ENCODE measurements at places on chromosomes 1 and 21. TPM values are rescaled to one million over a fixed set of nuclear protein-coding genes. Genes with fewer than 3 reads are reported as not detected.

Gene OR10Z1
- total RNA-seq = not detected

Gene RIMKLA
- total RNA-seq = 1.3 TPM

Gene CFAP57
- total RNA-seq = 0.56 TPM

Gene VWA5B1
- not detected for total RNA-seq

Gene LRRC39
- total RNA-seq = 0.88 TPM

Gene FGR
- not detected for total RNA-seq

Gene DCST2
- total RNA-seq = 1.4 TPM

Gene MAP10
- 1.5 TPM for total RNA-seq

Gene ARID1A
- 51.7 TPM for total RNA-seq

Gene CYP4A22
- not detected for total RNA-seq

Gene TDRD5
- total RNA-seq = not detected

DNA sequence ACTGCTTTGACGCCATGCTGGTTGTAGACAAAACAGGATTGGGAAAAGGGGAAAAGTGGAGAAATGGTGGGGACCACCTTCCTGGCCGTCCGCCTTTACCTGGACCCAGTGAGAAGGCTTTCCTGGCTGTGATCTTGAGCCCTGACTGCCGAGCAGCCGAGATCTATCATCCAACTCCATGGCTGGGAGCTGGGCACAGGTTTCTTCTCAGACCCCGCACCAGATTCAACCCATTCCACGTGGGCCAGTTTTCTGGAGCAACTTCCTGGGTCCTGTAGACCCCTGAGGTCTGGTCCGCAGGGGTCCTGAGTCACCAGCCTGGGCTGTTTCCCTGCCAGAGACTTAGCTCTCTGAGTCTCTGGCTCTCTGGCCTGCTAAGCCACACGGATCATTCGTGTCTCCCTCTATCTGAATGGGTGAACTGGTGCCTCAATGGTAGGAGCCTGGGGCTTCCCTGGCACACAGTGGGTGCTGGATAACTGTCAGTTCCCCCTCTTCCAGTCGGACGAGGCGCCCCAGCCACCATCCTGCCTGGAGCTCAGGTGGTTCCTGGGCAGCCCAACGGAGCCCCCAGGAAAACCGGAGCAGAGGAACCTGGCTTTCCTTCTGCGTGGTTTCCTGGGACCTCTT is 4.5 kb upstream of the NPHP4 start:
- no peak overlapping the region for H3K4me3 ChIP-seq
- H3K4me1 ChIP-seq = no peaks in the 10 kb centered on the region
- H3K27ac ChIP-seq = no peak overlapping the region
- H3K36me3 ChIP-seq = peaks cover 19% of the 10 kb centered on the region

GRCh38 chr1:42758641-42759040 is 8.2 kb downstream of the P3H1 start:
- H3K4me3 ChIP-seq = no peak overlapping the region
- no peak overlapping the region for H3K27ac ChIP-seq
- H3K27me3 ChIP-seq = no peaks in the 10 kb centered on the region
- H3K4me1 ChIP-seq = no peaks in the 10 kb centered on the region
- no peak for DNase-seq

DNA sequence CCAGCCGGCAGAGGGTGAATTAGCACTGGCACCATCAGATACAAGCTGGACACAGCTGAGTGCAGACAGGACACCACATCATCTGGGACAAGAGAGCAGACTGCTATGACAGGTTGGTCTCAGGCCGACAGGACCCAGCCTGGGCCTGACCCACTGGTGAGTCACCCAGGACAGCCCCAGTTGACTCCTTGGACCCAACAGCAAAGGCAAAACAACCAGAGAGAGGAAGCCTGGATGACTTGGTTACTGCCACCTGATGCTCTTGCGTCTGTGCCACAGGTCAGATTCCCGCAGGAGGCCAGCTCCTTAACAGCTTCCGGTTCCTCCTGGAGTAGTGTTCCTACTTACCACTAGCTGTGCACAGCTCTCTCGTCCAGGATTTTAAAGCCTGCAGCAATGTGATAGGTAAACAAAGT is 18.5 kb downstream of the CCN1 start:
- H3K36me3 ChIP-seq = peaks cover 5% of the 10 kb centered on the region
- H3K4me1 ChIP-seq = peaks cover 24% of the 10 kb centered on the region
- H3K27ac ChIP-seq = no peak overlapping the region
- no peak for DNase-seq

GRCh38 chr1:56060906-56061305 is 518.5 kb downstream of the PLPP3 start:
- no peaks in the 10 kb centered on the region for H3K4me1 ChIP-seq
- H3K4me3 ChIP-seq = no peak overlapping the region
- no peaks in the 10 kb centered on the region for H3K36me3 ChIP-seq
- no peak for DNase-seq
- no peak overlapping the region for H3K27ac ChIP-seq

- H3K4me1 ChIP-seq = peaks cover 49% of the 10 kb centered on the region
- H3K36me3 ChIP-seq = peaks cover 59% of the 10 kb centered on the region
- H3K27me3 ChIP-seq = no peaks in the 10 kb centered on the region
- DNase-seq = no peak
- H3K27ac ChIP-seq = peak overlapping the region; percentile 74
- peak overlapping the region; percentile 79 for H3K4me3 ChIP-seq
Measured at GRCh38 chr1:85462931-85463649, 1.9 kb downstream of the DDAH1 start.

GRCh38 chr1:46615735-46616134 is 876 bp downstream of the MOB3C start:
- H3K27me3 ChIP-seq = peaks cover 12% of the 10 kb centered on the region
- H3K36me3 ChIP-seq = peaks cover 14% of the 10 kb centered on the region
- peak overlapping the region; percentile 90 for H3K4me3 ChIP-seq
- DNase-seq = no peak

DNA sequence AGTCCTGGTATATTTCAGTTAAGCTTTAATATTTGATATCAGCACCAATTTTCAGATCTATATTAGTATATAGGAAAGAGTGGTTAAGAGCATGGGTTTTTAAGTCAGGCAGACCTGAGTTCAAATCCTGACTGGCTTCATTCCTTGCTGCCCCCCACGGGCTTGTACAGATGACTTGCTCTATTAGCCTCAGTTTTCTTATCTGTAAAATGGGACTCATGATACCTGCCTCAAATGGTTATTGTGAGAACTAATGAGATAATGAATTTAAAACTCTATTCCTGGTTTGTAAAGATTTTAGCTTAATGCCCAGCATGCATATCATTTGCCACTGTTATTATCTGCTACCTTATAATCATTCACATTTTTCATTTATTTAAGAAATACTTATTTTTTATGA is 264.5 kb downstream of the RPS6KC1 start:
- no peak overlapping the region for H3K27ac ChIP-seq
- DNase-seq = no peak
- no peaks in the 10 kb centered on the region for H3K27me3 ChIP-seq
- H3K4me3 ChIP-seq = no peak overlapping the region
- H3K4me1 ChIP-seq = no peaks in the 10 kb centered on the region

GRCh38 chr1:74341702-74342339 is 106.6 kb downstream of the TNNI3K start:
- H3K36me3 ChIP-seq = no peaks in the 10 kb centered on the region
- DNase-seq = no peak
- H3K27ac ChIP-seq = no peak overlapping the region
- H3K27me3 ChIP-seq = no peaks in the 10 kb centered on the region
- no peak overlapping the region for H3K4me3 ChIP-seq

GRCh38 chr1:113401728-113402127 is 11.4 kb downstream of the MAGI3 start:
- H3K27ac ChIP-seq = no peak overlapping the region
- H3K4me3 ChIP-seq = no peak overlapping the region
- no peaks in the 10 kb centered on the region for H3K36me3 ChIP-seq
- no peak for DNase-seq

DNA sequence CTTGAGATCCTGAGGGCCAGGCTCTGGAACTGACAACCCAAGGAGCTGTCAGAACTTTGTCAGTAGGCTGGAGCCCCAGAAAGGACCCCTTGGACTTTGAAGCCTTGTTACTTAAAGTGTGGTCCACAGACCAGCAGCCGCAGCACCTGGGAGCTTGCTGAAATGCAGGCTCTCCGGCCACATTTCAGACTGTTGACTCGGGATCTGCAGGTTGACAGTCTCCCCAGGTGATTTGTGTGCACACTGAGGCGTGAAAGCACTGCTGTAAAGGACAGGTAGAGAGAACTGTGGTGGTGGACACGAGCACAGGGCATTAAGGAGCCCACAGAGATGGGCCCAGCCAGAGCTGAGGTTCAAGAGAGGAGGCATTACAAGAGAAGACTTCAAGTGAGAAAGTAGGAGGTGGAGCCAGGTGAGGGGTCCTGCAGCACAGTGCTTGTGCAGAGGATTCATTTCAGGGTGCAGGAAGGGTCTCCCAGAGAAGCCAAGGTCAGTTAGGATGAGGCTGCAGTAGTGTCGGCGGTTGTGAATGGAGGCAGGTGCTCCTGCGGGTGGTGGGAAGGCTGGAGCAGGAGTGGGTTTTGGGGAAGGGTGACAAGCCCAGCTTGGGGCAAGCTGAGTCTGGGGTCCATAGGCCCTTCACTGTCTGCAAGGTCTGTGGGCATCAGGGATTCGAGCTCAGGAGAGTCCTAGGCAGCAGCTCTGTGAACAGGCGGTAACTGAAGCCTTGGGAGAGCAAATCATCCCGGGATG is 4.6 kb downstream of the HYI start:
- H3K27me3 ChIP-seq = no peaks in the 10 kb centered on the region
- peak overlapping the region; percentile 3 for H3K27ac ChIP-seq
- DNase-seq = no peak
- H3K4me1 ChIP-seq = peaks cover 30% of the 10 kb centered on the region

DNA sequence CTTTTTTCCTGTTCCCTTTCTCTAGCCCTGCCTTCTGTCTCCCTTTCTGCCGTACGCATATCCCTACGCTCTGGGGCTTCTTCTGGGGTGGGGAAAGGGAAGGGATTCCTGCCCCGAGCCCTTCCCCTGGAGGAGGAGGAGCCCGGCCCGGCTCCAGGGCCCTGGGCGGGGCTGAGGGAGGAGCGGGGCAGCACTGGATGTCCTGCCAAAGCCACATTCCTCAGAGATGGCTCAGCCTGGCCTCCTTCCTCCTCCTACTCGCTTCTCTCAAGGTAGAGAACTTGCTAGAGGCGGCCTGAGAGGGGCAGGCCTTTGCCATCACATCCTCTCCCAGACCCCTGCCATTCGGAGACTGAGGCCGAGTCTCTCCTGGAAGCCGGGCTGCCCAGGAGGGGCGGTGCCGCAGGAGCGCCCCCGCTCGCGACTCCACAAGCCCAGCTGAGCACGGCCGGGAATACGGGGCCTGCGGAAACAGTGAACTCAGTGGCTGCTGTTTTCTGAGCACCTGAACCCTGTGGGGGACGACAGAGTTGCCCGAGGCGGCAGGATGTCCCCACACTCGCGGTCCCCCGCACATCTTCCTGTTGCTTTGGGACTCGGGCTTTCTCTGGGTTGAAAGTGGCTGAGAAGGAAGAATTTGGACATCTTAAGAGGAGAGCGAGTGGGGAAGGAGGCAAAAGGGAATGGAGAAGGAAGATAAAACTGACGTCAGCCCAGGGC is 12.2 kb downstream of the ADAMTSL4 start:
- H3K27me3 ChIP-seq = no peaks in the 10 kb centered on the region
- H3K4me3 ChIP-seq = peak overlapping the region; percentile 75
- peaks cover 79% of the 10 kb centered on the region for H3K36me3 ChIP-seq
- peak overlapping the region; percentile 95 for H3K27ac ChIP-seq
- peaks cover 49% of the 10 kb centered on the region for H3K4me1 ChIP-seq

- H3K4me1 ChIP-seq = peaks cover 12% of the 10 kb centered on the region
- no peak overlapping the region for H3K27ac ChIP-seq
- H3K4me3 ChIP-seq = no peak overlapping the region
- DNase-seq = no peak
Measured at GRCh38 chr1:156154317-156154749, 948 bp downstream of the SEMA4A start.

DNA sequence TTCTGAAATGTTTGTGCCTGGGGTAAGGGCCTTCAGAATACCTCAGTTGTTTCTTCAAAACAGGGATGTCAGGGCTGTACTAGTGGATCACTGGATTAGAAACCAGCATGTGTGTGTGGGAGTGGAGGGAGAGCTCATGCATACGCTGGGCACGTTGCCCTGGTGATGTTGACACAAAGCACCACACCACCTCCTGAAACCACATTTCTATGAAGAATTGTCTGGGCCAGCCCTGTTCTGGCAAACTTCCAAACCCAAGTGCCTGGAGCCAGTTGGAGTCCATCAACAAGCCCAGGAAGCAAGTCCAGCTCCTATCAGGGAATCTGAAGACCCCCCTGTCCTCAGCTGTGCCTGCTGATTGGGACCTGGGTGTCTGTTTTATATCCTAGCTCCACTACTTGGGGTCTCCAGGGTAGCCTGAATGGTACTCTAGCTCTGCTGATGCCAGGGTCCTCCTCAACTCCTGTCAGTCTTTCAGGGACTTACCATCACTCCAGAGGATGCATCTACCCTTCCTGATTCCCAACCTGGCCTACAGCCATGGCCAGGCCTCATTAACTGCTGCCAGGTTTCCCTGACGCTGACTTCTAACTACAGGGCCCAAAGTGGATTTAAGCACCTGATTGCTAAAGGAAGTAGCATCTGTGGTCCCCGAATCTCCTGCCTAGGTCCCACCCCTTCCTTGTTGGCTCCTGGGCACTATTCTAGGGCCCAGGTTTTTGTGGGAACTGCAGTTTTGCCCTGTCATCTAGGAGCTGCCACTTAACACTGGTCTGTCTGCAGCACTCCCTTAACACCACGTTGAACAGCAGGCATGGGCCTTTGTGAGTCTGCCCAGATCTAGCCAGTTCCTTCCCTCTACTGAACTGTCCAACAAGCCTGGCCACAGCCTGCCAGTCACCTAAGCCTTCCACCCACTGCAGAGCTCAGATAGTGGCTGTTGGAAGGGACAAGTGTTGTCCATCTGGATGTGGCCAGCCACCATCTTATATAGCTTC is 45.5 kb downstream of the LPAR3 start:
- H3K4me3 ChIP-seq = peak overlapping the region; percentile 26
- H3K27ac ChIP-seq = peak overlapping the region; percentile 85
- peaks cover 9% of the 10 kb centered on the region for H3K36me3 ChIP-seq

DNA sequence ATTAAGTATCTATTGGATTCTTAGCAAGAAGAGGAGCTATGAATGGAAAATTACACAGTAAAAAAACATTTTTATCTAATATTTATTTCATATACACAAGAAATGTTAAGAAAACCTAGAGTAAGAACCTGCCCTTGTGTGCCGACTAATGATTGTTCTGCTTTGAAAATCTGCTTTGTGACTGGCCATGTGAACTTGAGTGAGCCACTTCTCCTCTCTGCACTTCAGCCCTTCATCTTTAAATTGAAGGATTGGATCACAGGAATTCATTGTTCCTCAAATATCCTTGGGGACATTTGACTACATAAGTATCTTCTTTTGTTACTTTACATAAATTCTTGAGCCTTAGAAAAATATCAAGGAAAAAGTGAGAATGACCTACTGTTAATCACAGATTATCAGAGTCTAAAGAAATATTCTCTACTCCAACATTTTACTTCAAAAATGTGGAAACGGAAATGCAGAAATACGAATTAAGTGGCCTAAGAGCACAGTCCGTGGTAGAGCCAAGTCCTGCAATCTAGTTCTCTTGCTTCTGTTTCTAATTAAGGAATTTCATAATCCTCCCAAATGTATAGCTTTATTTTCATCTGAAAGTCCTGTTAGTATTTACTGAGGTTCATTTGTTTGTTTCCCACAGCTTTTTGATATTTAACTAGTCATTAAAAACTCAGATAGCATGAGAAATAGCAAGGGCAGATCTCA is 46.3 kb upstream of the SAMSN1 start:
- DNase-seq = no peak
- H3K27ac ChIP-seq = no peak overlapping the region
- no peak overlapping the region for H3K4me3 ChIP-seq
- H3K36me3 ChIP-seq = no peaks in the 10 kb centered on the region

Measured in Calu3 (cell line).